ENCODE measurements at places on chromosomes 7 and 10.

GRCh38 chr10:35540296-35541164, 64.6 kb upstream of the GJD4 start:
- no peak for DNase-seq

- DNase-seq, result no peak
Observed at GRCh38 chr7:100539436-100540006, 518 bp downstream of the AGFG2 start.

DNA sequence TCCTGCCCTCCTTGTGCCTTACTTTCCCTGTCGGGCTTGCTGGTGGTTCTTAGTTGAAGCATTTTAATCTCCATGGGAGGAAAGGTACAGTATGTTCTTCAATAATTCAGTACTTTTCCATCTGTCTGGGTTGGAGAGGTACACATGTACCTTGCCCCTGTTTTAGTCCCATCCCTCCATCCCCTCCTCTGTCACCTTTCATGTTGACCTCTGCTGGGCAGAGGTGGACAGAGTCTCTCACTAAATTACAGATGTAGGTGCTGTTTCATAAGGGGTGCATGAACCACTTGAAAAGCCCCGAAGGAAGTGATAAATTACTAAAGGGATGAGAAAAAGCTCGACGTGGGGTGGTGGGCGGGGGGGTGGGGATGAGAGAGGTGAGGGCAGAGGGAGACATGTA, 5.4 kb downstream of the AGFG2 start:
- DNase-seq, result no peak

- DNase-seq, result no peak
Observed at GRCh38 chr10:13816195-13816925, 229.6 kb downstream of the PRPF18 start.

DNA sequence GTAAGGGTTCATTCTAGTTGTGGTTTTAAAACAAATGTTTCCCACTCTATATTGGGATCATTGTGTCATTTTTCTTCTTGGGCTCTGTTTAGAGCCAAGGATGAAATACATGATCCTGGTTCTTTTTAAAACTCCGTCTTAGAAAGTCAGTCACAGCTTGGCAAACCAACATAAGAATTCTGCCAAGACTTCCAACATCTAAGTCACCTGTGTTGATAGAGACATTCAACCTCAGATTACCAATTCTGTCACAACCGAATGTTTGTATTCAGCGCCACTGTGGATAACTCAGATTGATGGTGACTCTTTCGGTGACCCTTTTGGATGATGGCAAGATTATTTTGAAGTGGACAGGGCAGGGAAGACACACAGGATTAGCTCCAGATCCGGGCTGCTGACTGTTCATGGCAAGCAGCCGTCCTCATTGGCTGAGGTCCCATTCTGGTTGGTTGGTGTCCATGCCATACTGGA, 255.4 kb downstream of the ARHGAP21 start:
- DNase-seq, result no peak

- DNase-seq, result no peak
Observed at GRCh38 chr7:133124974-133125373, 43.1 kb upstream of the CHCHD3 start.

DNA sequence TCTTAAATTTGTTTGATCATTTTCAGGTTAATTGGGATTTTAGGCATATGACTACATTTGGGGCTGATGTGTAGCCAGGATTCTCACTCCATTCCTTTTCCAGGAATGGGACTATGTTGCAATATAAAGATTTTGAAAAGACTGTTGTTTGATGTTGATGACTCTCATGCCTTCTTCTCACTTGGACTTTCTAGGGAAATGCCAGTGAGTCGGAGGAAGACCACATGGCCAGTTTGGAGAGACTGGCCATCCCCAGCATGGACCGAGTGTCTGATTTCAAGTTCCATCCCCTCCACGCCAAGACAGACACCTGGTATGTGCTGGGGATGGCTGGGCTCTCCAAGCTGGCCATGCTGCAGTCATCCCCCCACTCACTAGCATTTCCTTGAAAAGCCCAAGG, 5.5 kb downstream of the IGFBP3 start:
- no peak for DNase-seq

DNA sequence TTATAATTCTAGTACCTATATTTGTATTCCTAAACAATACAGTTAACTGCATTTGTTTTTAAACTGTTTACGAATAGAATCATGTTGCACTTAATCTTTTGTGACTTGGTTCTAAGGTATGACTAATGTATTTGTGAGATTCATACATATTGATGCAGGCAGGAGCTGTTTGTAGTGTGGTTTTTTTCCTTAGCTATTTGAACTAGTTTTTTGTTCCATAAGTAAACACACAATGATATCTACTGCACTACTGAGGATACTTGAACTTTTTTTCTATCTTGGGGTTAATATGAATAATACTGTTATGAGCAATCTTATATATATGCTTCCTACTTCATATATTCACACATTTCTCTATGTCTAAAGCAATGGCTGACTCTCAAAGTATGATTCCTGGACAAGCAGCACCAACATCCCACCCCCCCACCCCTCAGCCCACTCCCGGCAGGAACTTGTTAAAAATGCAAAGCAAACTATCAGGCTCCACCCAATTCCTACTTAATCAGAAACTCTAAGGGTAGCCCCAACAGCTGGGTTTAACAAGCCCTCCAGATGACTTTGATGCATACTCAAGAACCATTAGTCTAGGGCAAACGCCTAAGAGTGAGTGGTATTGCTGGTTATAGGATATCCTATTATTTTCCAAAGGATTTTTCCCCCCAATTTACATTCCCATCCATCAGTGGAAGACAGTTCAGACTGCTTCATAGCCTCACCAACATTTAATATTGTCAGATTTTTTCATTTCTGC, 25.8 kb downstream of the BRAF start:
- no peak for DNase-seq

- no peak for DNase-seq
Observed at GRCh38 chr10:111836571-111836970, 347.0 kb downstream of the GPAM start.

DNA sequence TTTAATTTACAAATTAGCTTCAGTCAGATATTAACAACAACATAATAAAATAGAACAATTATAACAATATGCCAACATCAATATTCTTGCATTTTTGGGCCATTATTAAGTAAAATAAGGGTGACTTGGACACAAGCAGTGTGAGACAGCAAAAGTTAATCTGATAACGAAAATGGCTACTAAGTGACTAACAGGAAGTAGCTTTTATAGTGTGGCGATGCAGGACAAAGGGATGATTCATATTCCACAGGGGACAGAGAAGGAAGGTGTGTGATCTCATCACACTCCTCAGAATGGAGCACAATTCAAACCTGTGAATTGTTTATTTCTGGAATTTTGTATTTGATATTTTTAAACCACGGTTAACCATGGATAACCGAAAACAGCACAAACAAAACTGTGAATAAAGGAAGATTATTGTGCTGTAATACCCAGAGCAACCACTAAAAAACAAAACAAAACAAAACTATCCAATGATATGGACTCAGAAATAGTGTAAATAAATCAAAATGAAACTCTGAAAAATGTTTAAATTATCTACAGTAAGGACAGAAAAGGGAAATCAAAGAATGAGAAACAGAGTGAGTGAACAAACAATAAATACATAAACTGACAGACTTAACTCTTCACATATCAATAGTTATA, 66.9 kb upstream of the TFEC start:
- DNase-seq, result no peak

GRCh38 chr7:154530136-154530535, 472.8 kb downstream of the PAXIP1 start:
- DNase-seq, result no peak

- no peak for DNase-seq
Observed at GRCh38 chr10:58570979-58571378, 58.3 kb downstream of the BICC1 start.

- no peak for DNase-seq
Observed at GRCh38 chr10:72759584-72759983, 67.6 kb downstream of the MCU start.

DNA sequence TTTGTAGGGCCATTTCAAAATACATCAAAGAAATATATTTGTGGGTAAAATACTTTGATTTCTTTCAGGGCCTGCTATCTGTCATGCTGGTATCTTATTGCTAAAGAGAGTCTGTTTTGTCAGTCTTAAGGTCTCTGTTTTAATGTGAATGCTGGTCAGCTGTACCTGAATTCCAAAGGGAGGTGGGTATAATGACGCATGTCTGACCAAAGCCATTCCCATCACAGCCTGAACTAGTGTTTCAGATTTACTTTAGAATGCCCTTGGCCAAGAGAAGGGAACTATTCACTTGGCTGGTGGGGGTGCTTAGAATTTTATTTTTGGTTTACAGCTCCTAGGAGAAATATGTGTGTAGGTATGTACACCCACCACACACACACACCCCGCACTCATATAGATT, 30.6 kb upstream of the MYL10 start:
- DNase-seq, result no peak

DNA sequence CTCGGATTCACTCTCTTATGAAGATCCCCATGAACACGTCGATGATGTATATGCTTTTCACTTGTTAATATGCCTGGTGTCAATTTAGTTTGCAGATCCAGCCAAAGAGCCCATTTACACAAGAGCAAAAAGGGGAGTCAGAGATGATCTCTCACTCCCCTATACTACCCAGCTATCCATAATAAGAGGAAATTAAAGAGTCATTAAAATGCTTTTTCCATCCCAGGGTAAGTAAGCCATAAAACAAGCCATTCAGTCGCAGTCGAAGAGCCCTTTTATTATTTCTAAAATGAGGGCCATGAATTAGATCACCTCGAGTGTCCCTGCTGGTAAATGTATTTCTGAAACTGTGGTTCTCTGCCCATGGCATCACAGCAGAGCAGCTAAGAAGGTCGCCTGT, 41.2 kb downstream of the CHCHD3 start:
- no peak for DNase-seq

GRCh38 chr10:6194311-6194710, 8.4 kb upstream of the PFKFB3 start:
- DNase-seq, result no peak
